ENCODE measurements at places on chromosomes 13 and 19.

DNA sequence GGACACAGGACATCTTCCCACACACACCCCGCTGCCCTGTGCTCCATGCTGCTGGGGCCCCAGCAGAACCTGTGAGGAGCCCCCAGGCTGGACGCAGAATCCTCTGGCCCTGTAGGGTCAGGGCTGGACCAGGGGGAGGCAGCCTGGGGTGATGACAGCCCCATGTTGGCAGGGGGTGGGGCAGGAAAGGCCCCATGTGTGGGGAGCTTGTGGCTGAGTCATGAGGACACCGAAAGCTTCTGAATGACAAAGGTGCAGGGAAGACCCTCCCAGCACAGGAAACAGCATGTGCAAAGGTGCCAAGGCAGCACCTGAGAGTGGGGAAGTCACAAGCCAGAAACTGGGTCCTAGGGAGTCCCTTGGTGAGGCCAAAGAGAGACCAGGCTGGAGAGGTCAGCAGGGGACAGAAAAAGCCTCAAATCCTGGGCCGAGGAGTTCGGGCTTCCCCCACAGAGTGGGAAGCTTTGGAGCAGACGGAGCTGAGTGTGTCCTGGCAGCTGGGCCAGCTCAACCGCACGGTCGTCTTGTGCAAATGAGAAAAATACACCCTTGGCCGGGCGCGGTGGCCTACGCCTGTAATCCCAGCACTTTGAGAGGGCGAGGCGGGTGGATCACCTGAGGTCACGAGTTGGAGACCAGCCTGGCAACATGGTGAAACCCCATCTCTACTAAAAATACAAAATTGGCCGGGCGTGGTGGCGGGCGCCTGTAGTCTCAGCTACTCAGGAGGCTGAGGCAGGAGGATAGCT is 17.5 kb downstream of the ATP8B3 start:
- no peak for DNase-seq

DNA sequence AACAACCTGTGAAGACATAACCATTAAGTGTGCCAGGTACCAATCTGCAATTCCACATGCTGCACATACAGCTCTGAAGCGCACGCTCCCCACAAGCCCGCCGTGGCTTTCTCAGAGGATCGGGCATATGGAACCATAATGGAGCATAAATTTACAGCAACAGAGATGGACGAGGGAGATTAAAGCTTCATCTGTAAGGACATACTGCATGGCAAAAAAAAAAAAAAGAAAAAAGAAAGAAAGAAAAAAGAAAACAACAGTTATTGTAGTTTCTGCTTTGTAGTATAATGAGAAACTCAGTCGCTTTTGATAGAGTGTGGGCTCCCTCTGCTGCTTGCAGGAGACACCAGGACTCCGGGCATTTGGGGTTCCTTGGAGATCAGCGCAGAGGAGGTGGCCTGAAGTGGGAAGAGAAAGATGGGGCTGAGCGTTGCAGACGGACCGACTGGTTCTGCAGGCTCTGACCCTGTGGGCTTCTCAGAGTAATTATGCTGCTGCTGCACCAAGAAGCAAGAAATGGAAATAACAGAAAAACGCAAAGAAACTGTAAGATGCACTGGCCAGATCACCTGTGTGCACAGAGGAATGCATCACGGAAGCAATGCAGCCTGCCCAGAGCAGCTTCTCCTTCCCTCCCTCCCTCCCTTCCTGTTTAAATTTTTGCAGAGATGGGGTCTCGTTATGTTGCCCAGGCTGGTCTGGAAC is 10.8 kb upstream of the PDCD5 start:
- no peak for DNase-seq

- DNase-seq = peak; percentile 73
Observed at GRCh38 chr19:33778089-33778791, 18.4 kb upstream of the KCTD15 start.

DNA sequence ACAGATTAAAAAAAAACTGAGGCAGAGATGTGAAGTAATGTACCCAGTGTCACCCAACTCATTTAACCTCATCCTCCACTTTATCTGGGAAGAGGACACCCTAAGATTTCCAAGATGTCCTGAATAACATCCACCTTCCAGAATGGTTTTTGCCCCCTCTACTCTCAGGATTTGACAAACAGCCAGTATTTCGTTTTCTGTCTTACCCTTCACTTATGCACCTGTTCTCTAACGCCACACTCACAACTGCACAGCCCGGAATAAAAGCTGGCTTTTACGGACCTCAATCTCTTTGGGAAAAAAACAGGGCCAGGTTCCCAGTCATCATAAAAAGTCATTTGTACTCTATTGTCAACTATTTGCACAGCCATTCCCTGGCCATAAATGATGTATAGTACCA is 21.2 kb upstream of the CEACAM6 start:
- DNase-seq = no peak

DNA sequence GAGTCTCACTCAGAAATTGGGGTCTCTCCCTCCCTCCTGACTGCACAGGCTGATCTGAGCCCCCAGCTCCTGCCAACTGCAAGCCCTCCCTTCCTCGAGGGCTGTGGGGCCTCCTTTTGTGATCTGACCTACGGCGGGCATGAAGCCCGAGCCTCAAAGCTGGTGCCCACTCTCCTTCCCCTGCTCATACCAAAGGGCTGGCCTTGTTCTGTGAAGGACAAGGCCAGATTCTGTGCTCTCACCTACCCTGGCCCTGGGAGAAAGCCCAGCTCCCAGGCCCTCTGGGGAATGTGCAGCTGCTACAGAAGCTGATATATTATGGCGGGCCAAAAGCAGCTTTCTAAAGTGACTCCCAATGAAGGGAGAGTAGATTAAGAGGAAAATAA is 9.0 kb upstream of the ECH1 start:
- no peak for DNase-seq

- DNase-seq = no peak
Observed at GRCh38 chr19:16188521-16188920, 3.3 kb downstream of the FAM32A start.

DNA sequence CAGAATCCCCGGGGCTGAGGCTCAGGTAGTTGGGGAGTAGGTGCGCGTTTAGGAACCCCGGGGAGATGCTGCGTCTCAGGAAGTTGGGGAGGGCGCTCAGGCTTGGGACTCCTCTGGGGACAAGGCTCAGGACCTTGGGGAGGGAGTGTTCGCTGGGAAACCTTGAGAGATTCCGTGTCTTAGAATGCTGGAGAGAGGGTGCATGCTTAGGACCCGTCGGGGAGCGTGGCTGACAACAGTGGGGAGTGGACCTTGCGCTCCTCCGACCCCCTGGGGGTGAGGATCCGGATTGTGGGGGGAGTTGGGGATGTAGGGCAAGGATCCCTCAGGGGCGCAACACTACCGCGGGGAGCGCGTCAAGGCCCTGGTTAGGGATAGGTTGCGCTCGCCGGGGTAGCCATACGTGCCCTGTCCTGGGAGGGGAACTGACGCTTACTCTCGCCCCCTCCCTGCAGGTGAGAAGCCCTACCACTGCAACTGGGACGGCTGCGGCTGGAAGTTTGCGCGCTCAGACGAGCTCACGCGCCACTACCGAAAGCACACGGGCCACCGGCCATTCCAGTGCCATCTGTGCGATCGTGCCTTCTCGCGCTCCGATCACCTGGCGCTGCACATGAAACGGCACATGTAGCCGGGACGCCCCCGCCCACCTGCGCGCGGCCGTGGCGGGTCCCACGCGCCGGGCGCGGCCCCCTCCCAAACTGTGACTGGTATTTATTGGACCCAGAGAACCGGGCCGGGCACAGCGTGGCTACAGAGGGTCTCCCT is 2.0 kb downstream of the KLF2 start:
- DNase-seq = no peak

- DNase-seq = no peak
Observed at GRCh38 chr13:108860418-108860817, 231.0 kb downstream of the MYO16 start.

GRCh38 chr13:38687246-38688229 is 661 bp downstream of the FREM2 start:
- DNase-seq = no peak

DNA sequence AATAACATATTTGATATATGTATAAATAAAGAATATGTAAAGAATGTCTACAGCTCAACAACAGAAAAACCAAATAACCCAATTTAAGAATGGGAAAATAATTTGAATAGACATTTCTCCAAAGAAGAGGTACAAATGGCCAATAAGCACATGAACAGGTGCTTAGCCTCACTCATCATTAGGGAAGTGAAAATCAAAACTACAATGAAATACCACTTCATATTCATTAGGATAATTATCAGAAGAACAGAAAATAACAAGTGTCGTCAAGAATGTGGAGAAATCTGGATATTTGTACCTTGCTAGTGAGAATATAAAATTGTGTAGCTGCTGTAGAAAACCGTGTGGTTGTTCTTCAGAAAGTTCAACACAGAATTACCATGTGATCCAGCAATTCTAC is 8.4 kb upstream of the SUPT20H start:
- no peak for DNase-seq
